ENCODE measurements at places on chromosomes 1 and 21.

DNA sequence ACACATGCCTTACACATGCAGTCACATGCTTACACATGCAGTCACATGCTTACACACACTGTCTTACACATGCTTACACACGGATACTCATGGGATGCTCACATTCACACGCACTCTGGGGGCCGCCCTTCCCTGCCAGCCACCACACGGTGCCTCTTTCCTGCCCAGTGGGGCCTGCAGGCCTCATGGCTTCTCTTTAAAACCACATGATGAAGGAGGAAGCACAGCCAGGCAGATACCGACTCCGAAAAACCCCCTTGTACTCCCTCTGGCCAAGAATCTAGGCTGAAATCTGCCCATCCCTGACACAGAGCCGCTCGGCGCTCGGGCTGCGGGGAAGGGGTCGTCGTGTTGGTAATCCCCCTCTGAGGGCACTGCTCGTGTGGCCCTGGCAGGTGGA, 113.0 kb downstream of the PRDM16 start:
- DNase-seq, result no peak

DNA sequence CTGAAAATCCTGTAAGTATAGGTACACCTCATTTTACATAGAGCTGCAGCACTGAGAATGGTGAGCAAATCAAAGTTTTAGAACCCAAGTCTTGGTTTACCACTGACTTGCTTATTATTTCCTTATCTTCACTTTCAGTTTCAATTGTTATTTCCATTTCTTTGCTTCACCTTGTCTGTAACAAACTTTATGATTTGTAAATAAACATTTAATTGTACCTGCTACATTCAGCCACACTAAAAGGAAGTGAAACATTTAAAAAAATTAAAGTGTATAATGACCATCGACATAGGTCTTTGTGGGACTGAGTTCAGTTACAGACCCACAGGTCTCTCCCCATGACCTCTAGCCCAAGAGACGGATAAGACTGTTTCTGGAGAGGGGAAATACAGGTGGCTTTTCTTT, 34.4 kb downstream of the LGR6 start:
- no peak for DNase-seq

DNA sequence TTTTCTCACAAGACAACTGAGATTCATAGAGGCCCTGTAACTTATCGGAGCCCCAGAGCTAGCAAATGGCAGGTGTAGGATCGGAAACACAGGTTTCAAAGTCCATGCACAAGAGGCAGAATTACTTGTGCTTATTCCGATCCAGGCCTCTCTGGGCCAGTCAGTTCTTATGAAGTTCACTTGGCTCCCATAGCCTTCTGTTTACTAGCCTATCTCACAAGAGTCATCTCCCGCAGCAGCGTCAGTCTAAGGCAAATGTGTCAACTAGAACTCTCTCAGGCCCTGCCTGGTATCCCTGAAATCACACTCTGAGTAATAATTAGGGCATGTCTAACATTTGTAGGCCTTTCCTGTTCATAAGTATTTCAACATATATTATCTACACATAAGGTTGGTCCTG, 43.3 kb downstream of the PHC2 start:
- no peak for DNase-seq

DNA sequence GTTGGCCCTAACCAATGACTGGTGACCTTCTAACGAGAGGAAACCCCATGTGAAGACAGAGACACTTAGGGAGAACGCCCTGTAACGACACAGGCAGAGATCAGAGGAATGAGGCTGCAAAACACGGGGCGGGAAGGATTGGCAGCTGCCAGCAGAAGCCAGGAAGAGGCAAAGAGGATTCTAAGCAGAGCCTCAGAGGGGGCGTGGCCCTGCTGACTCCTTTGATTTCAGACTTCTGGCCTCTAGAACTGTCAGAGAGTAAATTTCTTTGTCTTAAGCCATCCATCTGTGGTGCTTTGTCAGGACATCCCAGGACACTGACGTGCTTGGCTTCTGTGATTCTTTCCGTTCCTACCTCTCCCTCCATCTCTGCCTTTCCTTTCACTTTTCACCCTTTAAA, 79.3 kb downstream of the SH3BGR start:
- DNase-seq, result no peak

DNA sequence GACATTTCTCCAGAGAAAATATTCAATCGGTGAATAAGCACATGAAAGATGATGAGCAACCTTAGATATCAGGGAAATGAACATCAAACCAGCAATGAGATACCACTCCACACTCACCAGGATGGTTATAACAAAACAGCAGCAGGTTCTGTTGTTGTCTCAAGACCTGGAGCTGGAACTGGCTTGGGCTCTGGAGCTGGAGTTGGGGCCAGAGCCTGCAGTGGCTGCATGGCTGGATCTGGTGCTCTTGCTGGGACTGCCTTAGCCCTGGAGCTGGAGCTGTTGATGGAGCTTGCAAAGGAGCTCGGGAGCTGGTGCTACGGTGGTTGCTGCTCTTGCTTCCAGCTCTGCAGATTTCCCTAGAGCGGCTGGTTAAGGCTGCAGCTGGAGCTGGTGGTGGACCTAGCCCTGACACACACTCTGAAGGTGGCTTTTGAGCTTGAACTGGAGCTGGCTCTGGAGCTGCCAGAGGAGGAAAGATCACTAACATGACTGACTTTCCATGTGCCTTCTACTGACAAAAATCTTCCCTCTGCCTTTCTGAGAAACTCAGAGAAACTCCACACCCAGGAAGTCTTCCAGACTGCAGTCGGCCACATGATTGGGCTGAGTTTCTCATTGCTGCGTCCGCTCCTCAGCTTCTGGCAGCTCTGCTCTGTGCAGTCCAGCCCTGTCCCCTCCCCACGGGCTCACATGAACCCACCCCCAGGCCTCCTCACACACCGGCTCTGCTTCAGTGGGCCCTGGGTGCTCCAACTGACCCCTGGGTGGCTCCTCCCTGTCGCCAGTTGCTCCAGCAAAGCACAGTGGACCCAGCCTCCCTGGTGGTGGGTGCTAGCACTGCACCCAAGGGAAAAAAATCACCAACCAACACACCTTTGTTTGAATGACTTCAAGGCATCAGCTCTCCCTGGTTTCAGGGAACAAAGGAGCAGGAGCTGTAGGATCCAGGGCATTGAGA, 139.1 kb upstream of the FMN2 start:
- no peak for DNase-seq

DNA sequence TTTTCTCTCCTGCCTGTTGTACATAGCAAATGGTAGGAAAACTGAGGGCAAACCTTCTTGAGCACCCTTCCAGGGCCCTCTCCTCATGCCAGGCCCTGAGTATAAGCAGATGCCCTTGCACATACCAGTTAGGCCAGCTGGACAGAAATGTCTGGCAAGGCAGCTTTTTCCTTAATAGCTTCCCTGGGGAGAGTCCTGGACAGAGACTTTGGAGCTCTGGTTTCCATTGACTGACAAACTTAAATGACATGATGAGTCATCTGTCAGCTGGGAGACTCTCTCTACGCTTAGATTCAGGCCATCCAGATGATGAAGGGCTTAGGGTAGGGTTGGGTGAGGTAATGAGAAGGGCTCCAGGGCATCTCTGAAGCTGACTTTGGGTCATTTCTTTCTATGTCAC, 317.5 kb downstream of the ASTN1 start:
- DNase-seq, result no peak

- DNase-seq, result peak; percentile 18
These were observed 13.8 kb downstream of the PARK7 start for GRCh38 chr1:7975212-7975865.

GRCh38 chr21:39082656-39083376, 100.4 kb downstream of the PSMG1 start:
- no peak for DNase-seq

DNA sequence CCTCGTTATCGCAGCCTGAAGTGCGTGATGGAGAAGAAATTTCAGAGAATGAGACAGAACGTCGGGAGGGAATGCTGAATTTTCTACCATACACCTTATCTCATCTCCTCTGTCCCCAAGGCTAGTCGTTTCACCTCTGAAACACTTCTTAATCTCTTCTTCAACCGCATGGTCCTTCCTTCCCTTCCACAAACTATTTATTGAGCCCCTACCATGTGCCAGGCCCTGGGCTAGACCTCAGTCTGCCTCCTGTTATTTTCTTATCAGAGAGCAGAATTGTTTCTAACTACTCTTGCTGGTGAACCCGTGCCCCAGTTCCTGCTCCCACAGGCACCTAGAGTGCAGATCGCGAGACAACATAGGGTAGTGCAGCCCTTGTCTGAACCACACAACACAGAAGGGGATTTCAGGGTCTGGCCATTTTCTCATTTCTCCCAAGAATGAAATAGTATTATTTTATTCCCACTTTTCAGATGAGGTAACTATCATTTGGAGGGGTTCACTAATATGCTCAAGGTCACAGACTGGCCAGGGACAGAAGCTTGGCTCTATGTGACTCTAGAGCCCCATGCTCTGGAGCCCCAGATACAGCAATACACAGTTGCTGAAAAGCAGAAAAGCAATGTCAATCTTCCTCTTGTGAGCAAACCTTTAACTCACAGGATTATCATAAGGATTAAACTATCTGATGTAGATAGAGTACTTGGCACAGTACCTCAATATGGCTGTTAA, 598 bp upstream of the ADIPOR1 start:
- DNase-seq, result no peak

- no peak for DNase-seq
These were observed 4.9 kb downstream of the AADACL4 start for GRCh38 chr1:12648741-12649140.

GRCh38 chr1:150537732-150538684, 11.2 kb upstream of the ADAMTSL4 start:
- DNase-seq, result no peak

GRCh38 chr1:224069138-224069537, 44.8 kb upstream of the FBXO28 start:
- no peak for DNase-seq

DNA sequence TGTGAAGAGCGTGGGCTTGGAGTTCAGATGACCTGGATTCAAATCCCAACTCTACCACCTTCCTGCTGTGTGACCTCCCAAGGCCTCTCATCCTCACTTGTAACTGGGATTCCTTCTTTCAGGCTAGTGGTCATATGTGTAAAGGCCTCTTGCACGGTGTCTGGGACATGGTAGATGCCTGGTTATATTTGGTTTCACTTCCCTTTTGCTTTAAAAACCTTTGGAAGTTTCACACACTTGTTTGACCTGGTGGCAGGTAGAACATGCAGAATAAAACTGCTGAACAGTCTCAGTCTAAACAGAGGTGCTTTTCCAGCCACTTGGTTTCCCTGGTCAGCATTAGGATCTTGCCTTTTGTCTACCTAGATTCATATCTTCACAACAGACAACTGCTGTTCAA, 37.0 kb upstream of the RCAN3 start:
- no peak for DNase-seq

- DNase-seq, result no peak
These were observed 14.1 kb downstream of the NTRK1 start for GRCh38 chr1:156874572-156875340.

DNA sequence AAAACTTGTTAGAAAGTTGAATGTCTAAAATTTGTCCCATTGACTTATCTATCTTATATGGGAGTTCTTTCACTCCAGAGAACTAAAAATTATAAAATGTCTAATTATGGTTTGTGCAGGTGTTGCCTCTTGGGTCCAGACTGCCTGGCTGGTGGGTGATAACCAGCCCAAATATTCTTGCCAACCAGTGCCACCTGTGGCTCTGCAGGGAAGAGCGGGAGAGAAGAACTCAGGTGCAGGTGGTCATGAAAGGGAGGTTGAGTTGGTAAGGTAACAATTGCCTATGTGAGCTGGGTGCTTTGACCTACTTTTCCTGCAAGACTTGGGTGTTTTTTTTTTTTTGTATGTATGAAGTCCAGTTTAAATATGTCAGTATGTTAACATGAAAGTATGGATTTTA, 10.2 kb downstream of the RPS6KC1 start:
- DNase-seq, result no peak

GRCh38 chr1:6397844-6398441, 4.4 kb upstream of the ACOT7 start:
- DNase-seq, result no peak

GRCh38 chr1:115712911-115713609, 55.5 kb downstream of the CASQ2 start:
- no peak for DNase-seq

DNA sequence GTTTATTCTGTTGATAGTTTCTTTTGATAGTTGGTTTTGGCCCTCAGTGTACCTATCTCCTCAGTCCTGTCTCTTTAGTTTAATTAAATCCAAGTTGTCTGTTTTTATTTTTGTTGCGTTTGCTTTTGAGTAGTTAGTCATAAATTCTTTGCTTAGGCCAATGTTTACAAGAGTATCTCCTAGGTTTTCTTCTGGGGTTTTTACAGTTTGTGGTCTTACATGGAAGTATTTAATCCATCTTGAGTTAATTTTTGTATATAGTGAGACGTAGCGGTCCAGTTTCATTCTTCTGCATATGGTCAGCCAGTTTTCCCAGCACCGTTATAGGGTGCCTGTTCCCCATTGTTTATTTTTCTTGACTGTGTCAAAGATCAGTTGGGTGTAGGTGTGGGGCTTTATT, 139.4 kb downstream of the POU2F1 start:
- no peak for DNase-seq

DNA sequence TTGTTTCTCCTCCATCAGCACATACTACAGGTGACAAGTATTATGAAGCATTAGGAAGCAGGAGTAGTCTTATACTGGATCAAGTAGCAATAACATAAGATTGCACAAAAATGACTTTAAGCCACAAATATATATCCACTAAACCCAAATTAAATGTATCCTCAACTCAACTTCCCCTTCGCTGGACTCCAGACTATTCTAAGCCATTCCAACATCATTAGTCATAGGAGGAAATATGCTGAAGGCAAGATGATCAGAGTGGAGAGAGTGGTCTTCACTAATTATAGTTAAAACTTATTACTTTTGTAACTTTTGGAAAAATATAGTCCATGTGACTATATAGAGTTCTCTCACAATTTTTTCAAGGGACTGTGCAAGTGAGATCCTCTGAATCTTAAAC, 390.7 kb upstream of the ZP4 start:
- no peak for DNase-seq

GRCh38 chr1:169325117-169325516, 42.5 kb downstream of the NME7 start:
- no peak for DNase-seq

DNA sequence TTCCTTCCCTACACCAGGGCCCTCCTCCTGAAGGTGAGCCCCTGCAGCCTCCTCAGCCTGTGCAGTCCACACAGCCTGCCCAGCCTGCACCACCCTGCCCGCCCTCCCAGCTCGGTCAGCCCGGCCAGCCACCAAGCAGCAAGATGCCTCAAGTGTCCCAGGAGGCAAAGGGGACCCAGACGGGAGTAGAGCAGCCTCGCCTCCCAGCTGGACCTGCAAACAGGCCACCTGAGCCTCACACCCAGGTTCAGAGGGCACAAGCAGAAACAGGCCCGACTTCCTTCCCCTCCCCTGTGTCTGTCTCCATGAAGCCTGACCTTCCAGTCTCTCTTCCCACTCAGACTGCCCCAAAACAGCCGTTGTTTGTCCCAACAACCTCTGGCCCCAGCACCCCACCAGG, 38.8 kb downstream of the ZBTB17 start:
- no peak for DNase-seq
